Hematopoietic multipotent progenitor cell treated with erythropoietin and hydrocortisone succinate and interleukin-3 and kit ligand, for 4 days (in vitro differentiated cells): ENCODE measurements at places on chromosomes 11 and 22.

- DNase-seq: no peak
Observed at GRCh38 chr22:48975316-48975741, 852.3 kb downstream of the BRD1 start.

- no peak for DNase-seq
Observed at GRCh38 chr11:121763526-121763925, 310.8 kb upstream of the SORL1-AS1 start.

DNA sequence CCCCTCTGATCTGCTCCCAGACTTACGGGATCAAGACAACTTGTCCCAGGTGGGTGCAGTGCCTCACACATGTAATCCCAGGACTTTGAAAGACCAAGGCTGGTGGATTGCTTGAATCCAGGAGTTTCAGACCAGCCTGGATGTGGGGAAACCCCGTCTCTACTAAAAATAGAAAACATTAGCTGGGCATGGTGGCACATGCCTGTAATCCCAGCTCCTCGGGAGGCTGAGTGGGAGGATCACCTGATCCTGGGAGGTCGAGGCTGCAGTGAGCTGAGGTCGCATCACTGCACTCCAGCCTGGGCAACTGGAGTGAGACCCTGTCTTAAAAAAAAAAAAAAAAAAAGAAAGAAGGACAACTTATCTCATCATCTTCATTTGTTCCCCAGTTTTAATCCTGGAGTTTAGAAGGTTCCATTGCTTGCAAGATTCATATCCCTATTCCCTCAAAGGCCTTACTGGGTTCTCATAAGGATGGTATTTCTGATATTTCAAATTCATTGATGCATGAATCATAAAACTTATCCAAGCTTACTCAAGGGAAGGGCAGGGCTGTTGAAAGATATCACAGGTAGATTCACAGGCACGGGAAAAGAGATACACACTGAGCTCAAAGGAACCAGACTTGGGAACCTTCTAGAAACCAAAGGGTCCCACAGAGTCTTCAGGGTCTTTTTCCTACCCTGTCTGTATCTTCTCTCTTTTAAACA is 14.6 kb downstream of the ENDOD1 start:
- no peak for DNase-seq

- DNase-seq: no peak
Observed at GRCh38 chr11:1570001-1570453, 2.0 kb downstream of the DUSP8 start.

GRCh38 chr11:59186130-59186594 is 14.2 kb downstream of the DTX4 start:
- peak; percentile 37 for DNase-seq

DNA sequence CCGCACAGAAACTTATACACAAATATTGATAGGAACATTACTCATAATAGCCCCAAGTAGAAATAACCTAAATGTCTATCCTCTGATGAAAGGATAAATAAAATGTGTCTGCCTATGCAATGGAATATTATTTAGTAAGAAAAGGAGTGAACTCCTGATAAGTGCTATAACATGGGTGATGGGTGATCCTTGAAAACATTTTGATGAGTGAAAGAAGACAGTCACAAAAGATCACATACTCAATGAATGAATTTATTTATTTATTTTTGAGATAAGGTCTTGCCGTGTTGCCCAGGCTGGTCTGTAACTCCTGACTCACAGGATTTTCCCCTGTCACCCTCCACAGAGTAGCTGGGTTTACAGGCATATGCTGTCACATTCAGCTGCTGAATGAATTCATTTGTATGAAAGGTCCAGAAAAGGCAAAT is 17.3 kb downstream of the RNF121 start:
- DNase-seq: no peak

DNA sequence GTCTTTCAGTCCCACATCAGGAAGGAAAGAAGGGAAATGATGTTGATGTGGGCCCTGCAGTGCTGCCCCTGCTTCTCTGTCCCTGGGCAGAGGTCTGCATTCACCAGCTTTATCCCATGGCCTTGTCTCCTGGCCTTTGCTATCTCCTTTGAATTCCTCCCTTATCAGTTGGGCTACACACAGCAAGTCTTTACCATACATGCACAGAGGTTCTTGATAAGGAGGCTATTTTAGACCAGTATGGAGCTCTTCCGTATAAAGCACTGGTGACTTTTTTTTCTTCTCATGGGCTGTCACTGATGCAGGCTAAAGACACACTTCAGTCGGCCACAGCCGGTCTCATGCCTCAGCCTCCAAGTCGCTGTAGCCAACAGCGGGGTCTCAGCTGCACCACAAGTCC is 20.2 kb downstream of the MYO18B start:
- peak; percentile 82 for DNase-seq

DNA sequence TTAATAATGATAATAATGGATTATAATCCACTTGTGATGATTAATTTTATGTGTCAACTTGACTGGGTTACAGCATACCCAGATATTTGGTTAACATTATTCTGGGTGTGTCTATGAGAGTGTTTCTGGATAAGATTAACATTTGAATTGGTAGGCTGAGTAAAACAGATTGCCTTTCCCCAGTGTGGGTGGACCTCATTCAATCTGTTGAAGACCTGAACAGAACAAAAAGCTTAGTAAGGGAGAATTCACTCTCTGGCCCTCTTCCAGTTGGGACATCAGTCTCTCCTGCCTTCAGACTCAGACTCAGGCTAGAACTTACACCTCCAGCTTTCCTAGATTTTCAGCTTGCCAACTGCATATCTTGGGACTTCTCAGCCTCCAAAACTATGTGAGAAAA is 37.3 kb upstream of the RRAS2 start:
- DNase-seq: no peak

DNA sequence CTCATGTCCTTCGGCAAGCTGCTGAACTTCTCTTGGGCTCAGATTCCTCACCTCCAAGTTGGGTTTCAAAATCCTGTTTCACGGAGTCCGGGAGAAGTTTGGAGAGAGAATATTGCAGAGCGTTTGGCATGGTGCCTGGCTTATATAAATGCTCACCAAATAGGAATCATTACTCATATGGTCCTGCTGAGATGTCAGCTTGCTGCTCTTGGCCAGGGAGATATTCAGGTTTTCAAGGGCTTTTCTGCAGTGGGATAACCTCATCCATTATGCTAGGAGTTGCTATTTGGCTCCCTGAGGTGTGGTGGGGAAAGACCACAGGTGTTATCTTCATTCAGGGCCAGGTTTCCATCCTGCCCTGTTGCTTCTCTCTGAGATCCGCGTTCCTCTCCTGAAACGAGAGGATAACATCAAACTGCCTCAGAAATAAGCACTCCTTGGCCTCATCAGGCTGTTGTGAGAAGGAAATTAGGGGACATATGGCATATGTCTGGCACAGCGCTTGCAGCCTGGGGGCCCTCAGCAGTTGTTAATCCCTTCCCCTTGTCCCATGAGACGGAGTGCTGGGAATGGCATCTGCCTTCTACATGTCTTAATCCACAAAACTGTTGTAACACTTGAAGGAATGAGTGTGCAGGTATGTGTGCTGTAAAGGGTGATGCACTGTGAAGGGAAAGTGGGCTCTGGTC is 29.9 kb upstream of the ACER3 start:
- DNase-seq: no peak

- DNase-seq: peak; percentile 34
Observed at GRCh38 chr11:61061081-61061826, 41.0 kb upstream of the CD5 start.

DNA sequence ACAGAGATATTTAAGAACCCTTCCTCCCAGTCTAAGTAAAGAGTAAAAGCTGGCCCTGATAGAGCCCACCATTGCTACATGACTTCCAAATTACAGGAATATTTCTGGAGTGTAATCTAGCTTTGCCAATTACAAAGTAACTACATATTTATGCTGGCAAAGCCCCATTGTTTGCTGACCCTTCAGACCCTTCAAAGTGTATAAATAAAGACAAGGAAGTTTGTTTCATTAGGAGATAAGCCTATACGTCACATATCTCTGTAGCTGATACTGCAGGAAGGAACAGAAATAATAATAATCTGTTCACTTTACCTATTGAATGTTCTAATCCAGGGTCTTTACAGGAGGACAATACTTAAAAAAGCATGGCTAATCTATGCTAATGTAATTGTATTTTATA is 375.1 kb downstream of the SOX6 start:
- DNase-seq: no peak

DNA sequence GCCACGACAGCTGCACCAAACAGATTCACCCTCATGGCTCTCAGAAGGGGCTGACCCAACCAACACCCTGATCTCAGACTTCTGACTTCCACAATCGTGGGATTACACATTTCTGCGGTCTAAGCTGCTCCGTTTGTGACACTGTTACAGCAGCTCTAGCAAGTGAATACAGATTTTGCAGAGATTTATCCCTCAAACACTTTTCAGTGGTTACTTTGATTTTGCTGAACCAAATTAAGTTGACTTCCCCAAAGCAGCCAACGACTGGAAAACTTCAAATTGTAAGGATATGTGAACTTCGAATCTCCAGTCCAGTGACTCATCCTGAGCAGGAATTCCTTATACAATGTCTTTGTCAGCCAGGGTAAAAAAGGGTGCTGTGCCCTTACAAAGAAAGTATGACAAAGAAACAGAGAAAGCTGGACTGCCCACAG is 14.8 kb upstream of the INCENP start:
- peak; percentile 41 for DNase-seq

DNA sequence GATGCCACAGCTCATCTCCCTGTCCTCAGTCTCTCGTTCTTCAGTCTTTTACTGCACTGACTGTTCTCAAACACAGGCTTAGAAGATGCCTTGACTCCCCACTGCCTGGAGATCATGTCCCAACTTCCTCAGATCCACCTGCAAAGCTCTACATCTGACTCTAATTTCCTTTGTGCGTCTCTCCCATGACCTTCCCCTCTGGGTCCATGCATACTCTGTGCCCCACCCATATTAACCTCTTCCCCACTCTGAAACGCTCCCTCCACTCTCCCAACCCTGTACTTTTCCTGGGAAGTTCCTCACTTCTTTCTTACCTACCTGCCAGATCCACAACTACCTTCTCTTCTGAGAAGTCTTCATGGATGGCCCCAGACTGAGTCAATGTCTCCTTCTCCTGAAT is 16.6 kb downstream of the IRAG1 start:
- no peak for DNase-seq

GRCh38 chr11:18061351-18061750 is 15.3 kb upstream of the TPH1 start:
- DNase-seq: no peak

- DNase-seq: no peak
Observed at GRCh38 chr11:121372671-121373429, 79.3 kb upstream of the SORL1 start.

DNA sequence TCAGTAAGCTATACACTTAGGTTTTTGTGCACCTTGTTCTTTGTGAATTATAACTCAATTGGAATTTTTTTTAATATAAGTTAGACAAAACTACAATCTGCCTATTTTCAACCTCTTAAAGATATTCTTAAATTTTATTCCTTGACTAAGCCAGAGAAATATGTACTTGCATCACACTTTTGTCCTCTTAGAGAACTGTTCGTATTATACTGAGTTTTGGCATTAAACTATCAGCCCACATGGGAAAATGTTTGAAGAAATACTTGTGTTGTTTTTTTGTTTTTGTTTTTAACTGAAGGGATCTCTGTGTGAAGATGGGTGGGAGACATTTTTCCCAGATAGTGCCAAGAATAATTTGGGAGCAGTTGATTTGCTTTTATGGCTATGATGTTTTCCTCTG is 25.3 kb downstream of the CEP295 start:
- no peak for DNase-seq

DNA sequence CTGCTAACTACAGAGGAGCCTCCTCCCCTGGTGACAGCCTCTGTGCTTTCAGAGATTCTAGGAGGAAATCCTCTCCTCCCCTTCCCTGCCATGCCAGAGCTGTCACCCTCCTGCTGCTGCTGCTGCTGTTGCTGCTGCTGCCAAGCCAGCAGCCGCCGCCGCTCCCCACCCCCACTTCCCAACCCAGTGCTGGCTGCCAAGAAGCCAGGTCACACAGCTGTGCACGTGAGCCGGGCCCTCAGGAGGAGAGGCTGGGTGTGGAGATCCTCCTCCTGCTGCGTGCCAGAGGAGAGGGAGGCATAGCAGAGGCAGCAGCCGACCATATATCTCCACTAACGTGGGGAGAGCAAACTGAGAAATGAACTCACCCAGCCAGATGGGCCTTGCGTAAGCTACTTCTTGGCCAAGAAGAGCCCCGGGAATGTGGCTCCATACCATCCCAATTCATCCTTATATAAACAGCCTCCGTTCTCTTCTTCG is 12.4 kb downstream of the CRY2 start:
- DNase-seq: no peak

- peak; percentile 77 for DNase-seq
Observed at GRCh38 chr11:43567396-43567975, 113.1 kb upstream of the HSD17B12 start.

DNA sequence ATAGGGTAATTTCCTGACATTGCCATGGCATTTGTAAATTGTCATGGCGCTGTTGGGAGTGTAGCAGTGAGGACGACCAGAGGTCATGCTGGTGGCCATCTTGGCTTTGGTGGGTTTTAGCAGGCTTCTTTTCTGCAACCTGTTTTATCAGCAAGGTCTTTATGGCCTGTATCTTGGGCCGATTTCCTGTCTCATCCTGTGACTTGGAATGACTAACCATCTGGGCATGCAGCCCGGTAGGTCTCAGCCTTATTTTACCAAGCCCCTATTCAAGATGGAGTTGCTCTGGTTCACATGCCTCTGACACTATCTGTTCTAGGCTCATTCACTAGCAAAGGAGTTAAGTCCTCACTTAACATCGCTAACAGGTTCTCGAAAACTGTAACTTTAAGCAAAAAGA is 1374.2 kb downstream of the FAM181B start:
- DNase-seq: no peak

- DNase-seq: no peak
Observed at GRCh38 chr11:416051-416756, 1.4 kb upstream of the SIGIRR start.

DNA sequence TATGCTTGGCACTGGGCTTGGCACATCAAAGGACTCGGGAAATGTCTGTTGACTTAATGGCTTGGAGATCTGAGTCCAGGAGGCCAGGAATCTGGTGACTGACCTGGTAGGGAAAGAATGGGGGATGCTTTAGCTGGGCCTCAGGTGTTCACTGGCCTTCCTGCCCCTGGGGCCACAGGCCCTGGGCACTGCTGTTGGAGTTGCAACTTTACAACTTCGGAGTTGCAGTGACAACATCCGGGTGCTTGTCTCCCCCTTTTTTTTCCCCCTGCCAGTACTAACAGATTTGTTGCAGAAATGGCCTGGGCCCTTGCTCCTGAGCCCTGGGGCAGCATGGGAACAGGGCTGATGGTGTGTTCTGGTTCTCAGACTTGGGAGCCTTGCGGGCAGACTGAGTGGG is 23.8 kb downstream of the OSBP2 start:
- DNase-seq: no peak

DNA sequence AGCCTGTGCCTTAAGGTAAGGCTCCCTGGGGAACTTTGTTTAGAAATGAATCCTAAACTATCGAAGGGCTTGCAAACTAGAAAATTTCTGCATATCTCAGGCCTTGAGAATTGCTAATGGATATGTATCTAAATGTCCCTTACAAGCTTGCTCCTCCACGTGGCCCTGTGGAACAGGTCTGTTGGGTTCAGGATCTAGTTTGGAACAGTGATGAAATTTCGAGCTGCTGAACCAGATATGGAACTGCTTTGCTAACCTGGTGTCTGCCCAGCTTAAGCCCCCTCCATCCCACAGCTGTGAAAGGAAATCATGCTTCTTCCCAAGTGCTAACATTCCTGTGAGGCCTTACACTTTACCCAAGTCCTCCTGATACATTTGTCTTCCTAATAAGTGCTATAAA is 11.6 kb downstream of the SREBF2 start:
- no peak for DNase-seq
